Stimulated activated CD8-positive, alpha-beta memory T cell treated with anti-CD3 and anti-CD28 coated beads, Interleukin-7, amount 100 ng/mL, for 1 hour (primary cell): ENCODE measurements at places on chromosomes 12 and 14.

DNA sequence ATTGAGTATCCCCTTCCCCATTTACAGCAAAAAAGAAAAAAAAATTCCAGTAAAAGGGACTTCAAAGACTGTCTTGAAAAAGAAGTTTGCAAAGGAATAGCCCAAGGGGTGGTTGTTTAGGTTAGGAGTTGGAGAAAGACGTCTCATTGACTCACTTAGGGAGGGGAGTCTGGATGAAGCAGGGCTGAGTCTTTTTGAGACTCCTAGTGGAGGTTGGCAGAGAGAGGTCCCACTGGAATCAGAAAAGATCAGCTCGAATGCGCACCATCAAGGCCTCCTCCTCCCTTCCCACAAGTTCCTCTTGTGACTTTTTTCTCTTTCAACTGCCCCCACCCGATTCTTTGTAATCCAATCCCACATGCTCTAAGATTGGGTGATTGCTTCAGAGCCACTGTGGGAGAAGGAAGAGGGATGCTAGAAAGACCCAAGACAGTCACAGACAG is 1.9 kb downstream of the ARHGEF40 start:
- DNase-seq = no peak

DNA sequence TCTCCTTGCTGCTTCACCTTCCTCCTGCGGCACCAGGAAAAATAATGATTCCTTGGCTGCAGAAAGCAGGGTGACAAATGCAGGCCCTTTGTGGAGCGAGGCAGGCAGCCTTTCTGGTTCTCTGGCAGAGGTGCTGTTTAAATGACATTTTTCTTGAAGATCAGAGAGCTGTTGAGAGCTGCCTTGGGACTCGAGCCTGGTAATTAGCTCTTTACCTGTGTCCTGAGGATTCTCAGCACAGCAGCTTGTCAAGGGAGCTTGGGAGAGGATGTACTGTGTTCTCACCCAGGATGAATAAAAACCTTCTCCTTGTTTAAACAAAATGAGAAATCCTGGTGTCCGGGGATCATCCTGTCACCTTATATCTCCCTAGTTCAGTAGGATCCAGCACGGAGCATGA is 204.0 kb downstream of the AACS start:
- no peak for DNase-seq

GRCh38 chr14:77936138-77936639 is 136.3 kb downstream of the ADCK1 start:
- DNase-seq = no peak

DNA sequence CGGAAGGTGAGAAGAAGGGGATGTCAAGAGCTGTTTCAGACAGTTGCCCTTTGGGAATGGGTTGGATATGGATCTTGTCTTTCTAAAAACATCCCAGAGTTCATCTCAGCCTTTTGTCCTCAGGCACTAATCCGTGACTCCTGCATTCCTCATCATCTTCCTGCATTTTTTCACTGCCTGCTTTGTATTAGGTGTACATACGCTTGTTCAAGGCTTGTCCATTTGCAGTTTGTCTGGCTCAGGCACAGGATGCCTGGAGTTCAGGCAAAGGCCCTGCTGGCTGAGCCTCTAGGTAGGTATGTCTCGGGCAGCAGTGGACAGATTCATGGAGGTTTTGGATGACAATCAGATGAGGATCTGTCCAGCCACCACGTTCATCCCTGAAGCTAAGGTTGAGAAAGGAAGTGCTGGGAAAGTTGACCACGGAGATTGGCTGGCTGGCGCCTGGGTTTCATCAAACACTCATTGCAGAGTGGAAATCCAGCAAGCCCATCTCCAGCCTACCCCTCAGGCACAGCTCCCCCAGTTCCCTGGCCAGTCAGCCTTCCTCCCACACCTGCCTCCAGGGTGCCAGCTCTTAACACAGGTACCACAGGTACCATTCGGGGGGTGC is 12.4 kb upstream of the TMEM106C start:
- no peak for DNase-seq

DNA sequence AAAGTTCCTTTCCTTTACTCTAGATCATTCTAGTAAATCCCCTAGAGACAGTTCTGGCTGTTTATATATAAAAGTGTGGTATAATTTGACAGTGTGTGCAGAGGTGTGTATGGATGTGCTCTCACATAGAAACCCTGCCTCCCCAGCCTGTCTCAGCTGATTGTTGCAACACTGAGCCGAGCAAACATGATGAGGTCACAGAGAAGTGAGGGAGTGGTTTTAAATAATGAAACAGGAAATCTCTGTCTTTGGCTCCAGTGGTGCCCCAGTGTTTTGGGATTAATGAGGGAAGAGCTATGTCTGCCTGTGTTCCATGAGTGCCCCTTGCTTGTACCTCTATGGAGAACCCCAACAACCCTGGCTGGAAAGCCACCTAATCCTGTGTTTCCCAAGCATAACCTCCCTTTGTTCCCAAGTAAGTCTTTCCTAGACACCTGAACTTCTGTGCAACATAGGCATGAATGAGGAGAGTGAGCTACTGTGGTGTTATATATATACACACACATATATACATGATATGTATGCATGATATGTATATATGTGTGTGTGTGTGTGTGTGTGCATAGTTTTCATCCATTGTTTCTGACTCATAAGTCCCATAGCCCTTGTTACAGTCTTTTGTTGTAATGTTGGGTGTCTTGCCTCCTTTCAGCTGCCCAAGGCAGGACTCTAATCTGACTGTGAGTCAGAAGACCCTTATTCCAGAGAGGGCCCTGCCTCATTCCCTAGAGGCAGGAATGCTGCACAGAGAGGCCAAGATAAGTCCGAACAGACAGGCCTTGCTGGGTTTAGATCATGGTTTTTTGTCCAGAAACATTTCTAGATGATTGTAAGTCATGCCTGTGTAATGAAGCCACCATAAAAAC is 18.0 kb downstream of the TRAF3 start:
- no peak for DNase-seq

DNA sequence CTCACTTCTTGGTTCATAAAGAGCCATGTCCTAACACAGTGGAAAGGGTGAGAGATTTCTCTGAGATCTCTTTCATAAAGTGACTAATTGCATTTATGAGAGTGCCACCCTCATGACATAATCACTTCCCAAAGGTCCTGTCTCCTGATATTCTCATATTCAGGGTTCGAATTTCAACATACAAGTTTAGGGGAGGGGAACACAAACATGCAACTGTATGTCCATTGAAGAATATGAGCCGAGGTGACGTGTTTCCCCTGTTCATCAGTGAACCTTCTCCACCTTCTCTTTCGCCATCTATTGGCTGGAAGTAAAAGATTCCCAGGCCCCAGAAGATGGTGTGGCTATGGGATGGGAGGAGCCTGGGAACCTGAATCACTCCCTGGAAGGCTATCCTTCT is 354.2 kb upstream of the ATP2B1 start:
- no peak for DNase-seq

DNA sequence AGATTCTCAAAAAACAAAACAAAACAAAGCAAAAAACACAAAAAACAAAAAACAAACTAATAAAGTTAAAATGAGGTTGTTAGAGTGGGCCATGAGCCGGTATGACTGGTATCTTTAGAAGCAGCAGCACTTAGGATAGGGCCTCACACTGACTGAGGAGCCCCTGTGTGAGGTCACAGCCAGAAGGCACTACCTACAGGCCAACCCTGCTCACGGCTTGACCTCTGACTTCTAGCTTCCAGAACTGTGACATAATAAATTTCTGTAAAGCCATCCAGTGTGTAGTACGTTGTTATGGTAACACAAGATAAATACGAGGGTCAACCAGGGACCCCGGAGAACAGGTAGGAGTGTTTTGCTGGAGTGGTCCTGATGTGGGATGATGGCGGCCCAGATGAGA is 629.6 kb downstream of the VRK1 start:
- no peak for DNase-seq

GRCh38 chr14:82501554-82501953 is 967.9 kb upstream of the SEL1L start:
- DNase-seq = no peak

GRCh38 chr14:85165094-85165493 is 364.9 kb upstream of the FLRT2 start:
- DNase-seq = no peak

DNA sequence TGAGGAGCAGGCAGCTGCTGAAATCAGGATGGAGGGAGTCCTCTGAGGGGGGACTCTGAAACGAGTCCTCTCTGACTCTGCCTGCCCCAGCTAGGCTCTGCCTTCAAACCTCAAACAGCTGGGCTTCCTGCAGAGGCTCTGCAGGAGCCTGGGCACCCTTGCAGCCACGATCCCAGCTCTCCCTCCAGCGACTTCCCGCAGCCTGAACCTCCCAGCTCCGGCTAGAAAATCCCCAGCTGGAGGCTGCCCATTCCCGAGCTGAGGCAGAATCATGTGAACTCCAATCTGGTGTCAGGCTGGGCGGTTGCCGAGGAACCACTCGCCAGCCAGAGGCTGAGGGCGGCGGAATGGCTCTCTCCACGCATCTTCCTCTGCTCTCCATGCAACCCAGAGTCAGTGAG is at the start of gene GPR68:
Gene GPR68 (minus strand): TSS at position 204 of the 401 bp plus-strand sequence. CDS start 9,654 bp downstream, outside the sequence.
- DNase-seq = no peak

GRCh38 chr14:105914738-105915385 is 388.5 kb downstream of the TMEM121 start:
- DNase-seq = no peak

- DNase-seq = peak; percentile 26
These were observed 221.8 kb upstream of the SSTR1 start for GRCh38 chr14:37985826-37986470.

DNA sequence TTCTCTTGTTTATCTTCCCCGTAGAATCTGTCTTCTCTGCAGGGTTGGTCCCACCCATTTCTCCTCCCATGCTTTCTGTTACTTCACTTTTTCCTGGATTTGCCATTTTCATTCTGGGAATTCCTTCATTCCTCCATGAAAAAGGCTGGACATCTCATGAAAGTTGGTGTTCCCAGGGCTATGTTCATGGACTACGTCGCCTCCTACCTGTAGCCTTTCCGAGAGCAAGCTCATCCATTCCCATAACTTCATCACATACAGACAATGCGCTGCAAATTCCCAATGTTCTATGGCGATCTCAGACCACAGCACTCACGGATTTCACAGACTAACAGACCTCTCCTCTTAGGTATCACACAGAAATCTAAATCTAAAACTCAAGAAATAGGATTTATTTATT is 217.1 kb downstream of the EXOC5 start:
- DNase-seq = no peak

GRCh38 chr12:958588-959123 is 9.2 kb upstream of the RAD52 start:
- DNase-seq = no peak

- DNase-seq = no peak
These were observed 5.9 kb downstream of the LRRC9 start for GRCh38 chr14:59925797-59926196.

DNA sequence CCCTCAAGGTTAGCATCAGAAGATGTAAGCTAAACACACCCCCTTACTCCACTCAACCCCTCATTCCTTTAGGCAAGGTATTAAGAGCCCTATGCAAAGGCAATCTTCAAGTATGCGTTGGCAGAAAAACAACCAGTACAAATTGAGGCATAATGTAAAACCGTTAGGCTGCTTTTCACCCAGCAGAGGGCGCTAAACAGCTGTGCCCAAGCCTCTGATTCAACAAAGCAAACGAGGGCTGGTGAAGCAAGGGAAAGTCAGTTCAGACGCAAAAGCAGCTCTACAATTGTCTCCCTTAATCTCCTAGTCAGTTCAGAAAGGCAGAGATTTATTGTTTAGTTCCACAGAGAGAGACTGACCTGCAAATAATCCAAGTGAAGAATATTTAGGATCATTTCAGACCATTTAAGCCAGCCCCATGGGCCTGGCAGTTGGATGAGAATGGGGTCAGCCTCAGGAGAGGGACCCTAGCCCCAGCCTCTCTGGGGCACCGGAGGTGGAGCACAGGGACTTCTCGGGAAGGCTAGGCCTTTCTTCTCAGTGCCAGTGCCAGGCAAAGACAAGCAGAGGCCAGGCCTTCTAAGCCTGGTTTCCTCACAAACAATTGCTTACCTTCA is 23.5 kb downstream of the DCAF5 start:
- DNase-seq = peak; percentile 42

DNA sequence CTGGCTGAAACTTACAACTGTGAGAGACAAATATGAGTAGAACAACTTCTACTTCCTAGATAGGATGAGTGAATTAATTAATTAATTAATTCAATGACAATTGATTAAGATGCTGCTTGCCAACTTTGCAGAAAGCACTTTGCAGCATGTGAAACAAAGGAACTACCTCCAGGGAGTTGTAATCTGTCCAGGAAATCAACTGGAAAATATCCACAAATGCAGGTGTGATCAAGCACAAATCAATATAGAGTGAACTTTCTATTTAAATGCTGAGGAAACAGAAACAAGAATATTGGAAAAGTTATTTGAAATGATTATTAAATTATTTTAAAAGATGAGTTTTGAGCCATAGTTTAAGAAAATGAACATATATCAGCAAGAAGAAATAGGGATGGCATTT is 163.9 kb upstream of the ARID2 start:
- no peak for DNase-seq

GRCh38 chr12:9071518-9071917 is 44.2 kb downstream of the A2M start:
- DNase-seq = no peak

- no peak for DNase-seq
These were observed 15.4 kb upstream of the ASIC1 start for GRCh38 chr12:50041962-50042361.

DNA sequence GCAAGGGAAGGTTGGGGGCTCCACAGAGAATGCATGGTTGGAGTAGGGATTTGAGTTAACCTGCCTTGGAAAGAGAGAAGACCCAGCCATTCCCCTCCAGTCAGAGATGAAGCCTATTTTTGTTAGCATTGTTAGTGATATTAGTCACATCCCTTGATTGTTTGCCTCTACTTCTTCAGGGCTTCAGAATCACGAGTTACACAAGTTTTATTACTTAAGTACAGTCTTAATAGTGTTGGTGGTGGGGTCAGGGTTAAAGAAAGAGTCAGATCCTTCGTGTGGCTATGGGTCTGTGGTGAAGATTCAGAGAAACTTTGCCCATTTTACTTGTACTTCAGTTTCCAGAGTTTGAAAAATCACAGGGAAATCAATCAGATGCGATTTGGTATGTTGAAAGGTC is 363.1 kb downstream of the LRIG3 start:
- DNase-seq = no peak

DNA sequence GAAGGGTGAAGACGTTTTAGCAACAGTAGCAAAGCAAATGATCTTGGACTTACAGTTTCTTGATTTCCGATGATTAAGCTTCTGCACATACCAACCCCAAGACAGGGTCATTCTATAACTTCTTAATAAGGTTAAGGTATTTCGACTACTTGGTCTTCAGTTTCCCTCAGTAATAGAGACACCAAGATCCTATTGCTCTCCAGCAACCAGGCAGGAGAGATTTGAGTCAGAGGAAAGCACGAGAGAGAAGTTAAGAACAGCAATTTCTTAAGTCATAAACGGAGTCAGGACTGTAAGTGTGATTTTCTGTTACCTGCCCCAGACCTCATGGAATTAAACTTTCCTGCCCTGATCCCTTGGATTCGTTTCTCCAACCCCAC is 215.6 kb downstream of the TTC8 start:
- no peak for DNase-seq
